ENCODE measurements at places on chromosomes 16 and 17.
A peak's percentile ranks its signal among the peaks of the same experiment; 100 is the strongest.

GRCh38 chr17:81522491-81523401 is 5.4 kb upstream of the FSCN2 start:
- DNase-seq, result no peak

DNA sequence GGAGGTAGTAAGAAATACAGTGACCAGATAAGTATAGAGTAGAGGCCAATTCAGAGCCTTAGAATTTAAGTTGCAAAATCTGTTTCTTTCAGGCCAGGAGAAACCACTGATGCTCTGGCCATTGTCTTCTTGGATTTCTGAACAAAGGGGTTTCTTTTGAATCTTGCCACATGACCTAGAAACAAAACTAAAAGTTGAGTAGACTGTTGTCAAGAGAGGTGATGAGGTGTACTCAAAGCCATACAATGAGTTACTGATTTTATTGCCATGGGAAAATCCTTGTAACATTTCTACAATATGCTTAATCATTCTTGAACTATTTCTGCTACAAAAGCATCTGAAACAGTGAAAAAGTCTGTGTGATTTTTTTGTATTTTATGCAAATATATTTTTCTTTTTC is 881.3 kb downstream of the CDH11 start:
- DNase-seq, result no peak

DNA sequence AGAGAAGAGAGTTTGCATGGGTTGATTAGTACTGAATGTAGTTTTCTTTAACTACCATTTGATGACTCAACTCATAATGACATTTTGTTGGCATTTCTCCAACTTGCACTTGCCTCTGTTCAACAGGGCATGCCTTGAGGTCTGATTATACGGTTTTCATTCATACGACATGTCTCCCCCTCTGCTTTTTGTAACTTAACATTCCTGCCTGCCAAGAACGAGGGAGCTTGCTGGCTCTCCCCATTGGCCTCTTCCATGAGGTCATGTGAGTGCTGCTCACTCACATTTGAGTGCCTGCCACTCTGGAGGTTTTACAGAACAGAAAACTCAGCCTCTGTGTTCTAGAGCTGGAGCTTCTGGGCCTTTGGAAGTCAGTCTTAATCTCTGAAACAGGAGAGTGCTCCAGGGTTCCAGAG is 19.7 kb downstream of the MAP2K6 start:
- DNase-seq, result no peak

DNA sequence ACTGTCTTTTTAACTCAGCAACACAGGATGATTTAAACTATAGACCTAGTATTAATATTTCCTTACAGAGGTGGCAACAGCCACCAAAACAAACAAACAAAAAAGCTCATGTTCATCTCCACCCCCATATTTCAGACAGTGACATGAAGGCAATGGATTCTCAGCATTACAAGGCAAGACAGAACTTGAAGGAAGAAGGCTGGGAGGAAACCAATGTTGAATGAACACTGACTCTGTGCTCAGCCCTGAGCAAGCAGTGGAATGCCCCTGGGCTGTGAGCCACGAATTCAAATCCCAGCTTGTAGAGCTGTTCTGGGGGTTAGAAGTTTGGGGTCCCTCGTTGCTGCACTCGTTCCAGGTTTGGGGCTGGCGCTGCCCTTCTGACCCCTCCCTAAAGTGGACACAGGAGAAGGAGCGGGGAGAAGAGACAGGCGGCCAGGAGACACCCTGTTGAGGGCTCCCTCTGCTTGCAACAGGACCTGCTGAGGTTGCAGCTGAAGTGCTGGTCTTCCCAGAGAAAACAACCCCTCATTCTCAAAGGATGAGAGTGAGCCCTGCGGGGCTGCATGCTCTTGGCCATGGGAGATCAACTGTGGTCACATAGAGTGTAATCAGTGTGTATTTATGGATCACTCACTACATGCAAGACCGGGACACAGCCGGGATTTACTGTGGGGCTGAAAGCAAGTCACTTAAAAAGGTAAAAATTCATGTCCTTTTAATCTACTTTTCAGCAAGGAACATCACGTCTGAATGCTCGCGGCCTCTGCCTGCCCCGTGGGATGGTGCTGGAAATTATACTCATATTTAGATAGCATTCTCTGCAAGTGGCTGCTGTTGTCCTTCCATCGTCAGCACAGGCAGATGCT is 34.3 kb downstream of the MYH3 start:
- no peak for DNase-seq

DNA sequence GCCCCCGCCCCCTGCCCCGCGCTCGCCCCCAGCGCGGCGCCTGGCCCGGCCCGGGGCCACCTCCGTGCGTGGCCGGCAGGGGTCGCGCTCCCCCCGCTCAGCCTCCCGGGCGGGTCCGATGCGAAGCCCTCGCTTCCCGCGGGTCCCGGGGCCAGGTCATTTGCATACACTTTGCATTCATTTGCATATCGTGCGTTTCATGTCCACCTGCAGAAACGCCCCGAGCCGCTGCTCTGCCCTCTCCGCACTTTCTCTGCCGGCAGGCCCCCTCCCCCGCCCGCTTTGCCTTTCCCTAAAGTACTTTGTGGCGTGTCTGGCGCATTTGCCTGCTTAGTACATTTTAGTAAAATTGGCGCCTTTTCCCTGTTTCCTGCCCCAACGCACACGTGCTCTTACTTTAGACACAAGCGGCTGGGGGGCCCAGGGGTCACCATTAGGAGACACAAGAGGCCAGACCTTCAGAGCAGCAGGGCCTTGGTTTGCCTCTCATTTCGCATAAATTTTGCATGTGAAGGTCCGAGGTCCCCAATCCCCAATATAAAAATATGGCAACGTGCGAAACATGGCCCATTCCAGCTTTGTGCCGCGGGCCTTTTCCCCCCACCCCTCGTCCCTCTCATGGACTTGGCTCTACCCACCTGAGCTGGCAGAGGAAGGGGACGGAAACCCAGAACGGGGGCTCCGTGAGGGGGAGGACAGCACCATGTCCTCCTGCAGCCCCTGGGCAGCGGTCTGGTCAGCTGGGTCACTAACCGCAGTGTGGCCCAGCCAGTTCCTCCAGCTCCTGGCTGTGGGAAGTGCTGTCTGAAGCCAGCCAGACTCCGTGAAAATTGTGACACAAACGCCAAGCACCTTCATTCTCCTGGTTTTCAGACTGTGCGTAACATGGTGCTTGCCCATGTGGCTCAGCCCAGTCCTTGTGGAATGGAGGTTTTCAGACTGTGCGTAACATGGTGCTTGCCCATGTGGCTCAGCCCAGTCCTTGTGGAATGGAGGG is 34.8 kb downstream of the CBFA2T3 start:
- no peak for DNase-seq

- no peak for DNase-seq
Measured at GRCh38 chr16:471353-472198, 46.1 kb downstream of the RAB11FIP3 start.

GRCh38 chr17:56699186-56699894 is 105.8 kb downstream of the NOG start:
- peak; percentile 8 for DNase-seq

GRCh38 chr16:88617268-88618031 is 20.9 kb upstream of the IL17C start:
- no peak for DNase-seq

DNA sequence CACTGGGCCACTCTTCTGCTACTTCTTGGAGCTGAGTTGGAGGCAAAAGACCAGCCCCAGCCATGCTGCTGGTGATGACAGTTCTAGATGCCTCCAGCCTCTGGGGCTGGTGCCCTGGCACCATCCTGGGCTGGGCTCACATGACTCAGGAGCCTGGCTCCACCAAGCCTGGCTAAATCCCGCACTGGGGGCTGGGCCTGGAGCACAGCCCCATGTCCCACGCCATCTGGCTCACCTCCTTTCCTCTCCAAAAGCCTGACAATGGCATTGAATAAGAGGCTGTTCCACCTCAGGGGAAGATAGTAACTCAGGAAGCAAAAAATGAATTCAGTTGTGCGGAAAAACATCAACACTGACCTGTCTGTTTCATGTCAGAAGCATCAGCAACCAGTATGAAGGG is 45.1 kb upstream of the MTSS2 start:
- DNase-seq, result no peak

GRCh38 chr17:38698760-38699159 is 6.3 kb upstream of the MLLT6 start:
- no peak for DNase-seq

- DNase-seq, result no peak
Measured at GRCh38 chr17:1315891-1316403, 36.5 kb downstream of the TRARG1 start.

DNA sequence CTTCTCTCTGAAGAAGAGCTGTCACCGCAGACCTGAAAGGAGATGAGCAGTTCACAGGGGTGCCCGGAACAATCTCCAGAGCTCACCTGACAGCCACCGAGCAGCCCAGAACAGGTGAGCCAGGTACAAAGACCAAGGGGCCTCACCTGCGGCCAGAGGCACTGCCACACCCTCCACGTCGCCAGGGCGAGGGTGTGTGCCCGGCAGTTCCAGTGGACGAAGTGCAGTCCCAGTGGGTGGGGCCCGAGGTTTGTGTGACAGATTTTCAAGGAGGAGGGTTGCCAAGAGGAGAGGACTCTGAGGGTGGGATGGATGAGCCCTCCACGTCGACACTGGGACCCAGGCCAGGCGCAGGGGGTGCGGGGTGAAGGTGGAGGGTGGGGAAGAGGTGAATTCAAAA is 61.7 kb downstream of the SMPD3 start:
- no peak for DNase-seq

All from brain pericyte (primary cell).